ENCODE measurements at places on chromosomes 2 and 18.

- no peak for DNase-seq
These were observed 14.6 kb upstream of the ARMC9 start for GRCh38 chr2:231183851-231184250.

GRCh38 chr2:116879650-116880160 is 934.8 kb upstream of the DDX18 start:
- DNase-seq: no peak

GRCh38 chr2:75986617-75987016 is 275.9 kb upstream of the GCFC2 start:
- DNase-seq: no peak

- DNase-seq: no peak
These were observed 52.7 kb downstream of the ATP9B start for GRCh38 chr18:79121746-79122474.

DNA sequence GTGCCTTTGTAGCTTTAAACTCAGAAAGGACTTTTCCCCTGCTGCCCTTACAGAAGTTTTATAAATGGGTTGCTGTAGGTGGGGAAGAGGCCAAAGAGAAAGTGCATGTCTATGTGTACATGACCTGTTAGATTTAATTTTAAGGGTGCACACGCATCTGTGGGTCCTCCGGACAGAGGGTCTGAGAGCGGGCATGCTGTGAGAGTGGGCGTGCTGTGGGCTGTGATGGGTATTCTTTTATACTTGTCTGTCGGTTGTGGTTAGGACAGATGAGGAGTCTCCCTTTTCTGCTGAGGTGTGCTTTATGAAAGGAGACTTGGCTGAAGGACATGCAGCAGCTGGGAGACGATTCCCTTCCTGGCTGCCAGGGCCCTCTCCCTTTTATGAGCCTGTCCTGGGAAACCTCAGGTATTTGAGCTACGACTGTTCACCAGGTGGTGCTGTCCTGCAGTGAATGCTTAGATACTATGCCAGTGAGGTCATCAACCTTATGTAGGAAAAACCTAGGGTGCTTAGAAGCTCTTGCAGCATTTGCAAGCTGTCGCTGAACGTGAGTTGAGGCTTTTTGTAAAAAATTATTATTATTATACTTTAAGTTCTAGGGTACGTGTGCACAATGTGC is 67.5 kb downstream of the TANC1 start:
- DNase-seq: no peak

DNA sequence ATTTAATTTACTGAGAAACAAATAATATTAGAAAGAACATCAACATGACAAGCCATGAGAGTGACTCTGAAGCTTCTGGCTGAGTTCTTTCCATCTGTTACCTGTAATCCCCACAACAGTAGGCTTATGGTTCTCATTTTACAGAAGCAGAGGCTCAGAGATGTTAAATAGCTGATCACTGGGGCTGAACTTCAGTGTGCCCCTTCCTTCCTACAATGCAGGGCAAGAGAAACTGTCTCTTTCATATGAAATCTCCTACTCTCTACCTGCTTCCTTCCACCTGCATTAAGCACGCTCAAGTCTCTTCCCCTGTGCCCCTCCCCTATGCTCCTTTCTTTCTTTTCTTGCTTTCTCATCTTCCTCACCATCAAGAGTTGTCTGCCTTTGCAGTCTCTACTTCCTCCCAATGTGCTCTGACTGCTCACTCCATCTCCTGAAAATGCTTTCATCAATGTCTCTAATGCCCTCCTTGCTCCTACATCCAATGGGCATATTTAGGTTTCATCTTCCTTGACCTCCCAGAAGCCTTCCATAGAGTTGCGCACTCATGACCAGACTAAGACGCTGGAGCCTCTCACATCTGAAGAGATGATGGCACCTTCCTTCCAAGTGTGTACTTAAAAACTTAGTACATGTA is 23.7 kb downstream of the APOB start:
- DNase-seq: no peak

All from stimulated activated CD4-positive, alpha-beta T cell treated with anti-CD3 and anti-CD28 coated beads, Interleukin-2, amount 100 ng/mL, for 24 hours (primary cell).